ENCODE measurements at places on chromosomes 4 and X.

DNA sequence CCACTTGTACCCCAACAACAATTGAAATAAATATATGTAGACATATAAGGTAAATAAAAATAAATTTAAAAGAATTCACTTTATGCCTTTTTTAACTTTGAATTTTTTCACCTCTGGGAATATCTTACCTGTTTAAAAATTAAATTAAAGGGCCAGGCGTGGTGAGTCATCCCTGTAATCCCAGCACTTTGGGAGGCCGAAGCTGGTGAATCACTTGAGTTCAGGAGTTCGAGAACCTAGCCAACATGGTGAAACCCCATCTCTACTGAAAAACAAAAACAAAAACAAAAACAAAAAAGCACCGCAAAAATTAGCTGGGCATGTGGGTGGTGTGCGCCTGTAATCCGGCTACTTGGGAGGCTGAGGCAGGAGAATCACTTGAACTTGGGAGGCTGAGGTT lies 164.8 kb downstream of the AASDH start:
- no peak for DNase-seq

- no peak for DNase-seq
Measured at GRCh38 chrX:104039689-104040505, at the start of gene H2BW2. Gene H2BW2 (plus strand): TSS chrX:104039956. CDS start chrX:104039995, 39 bp downstream.

- DNase-seq = no peak
Measured at GRCh38 chr4:81806485-81806884, 334.8 kb upstream of the RASGEF1B start.

- DNase-seq = no peak
Measured at GRCh38 chrX:108735091-108735678, 1.2 kb downstream of the IRS4 start.

GRCh38 chr4:140137671-140138070 lies 16.3 kb downstream of the MAML3 start:
- DNase-seq = no peak

DNA sequence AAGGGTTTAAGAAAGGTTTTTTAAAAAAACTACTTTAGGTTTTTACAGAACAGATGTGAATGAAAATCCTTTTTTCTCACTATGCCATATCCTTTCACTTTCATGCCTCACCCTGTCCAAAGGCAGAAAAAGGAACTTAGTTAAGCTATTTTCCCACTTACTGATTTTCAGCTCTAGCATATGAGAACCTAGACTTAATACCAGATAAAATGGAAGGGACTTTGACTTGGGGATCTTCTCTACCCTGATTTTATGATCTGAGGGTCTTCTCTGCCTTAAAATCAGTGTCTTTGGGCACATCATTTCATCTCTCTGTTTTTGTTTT lies 42.4 kb downstream of the FNIP2 start:
- DNase-seq = no peak

DNA sequence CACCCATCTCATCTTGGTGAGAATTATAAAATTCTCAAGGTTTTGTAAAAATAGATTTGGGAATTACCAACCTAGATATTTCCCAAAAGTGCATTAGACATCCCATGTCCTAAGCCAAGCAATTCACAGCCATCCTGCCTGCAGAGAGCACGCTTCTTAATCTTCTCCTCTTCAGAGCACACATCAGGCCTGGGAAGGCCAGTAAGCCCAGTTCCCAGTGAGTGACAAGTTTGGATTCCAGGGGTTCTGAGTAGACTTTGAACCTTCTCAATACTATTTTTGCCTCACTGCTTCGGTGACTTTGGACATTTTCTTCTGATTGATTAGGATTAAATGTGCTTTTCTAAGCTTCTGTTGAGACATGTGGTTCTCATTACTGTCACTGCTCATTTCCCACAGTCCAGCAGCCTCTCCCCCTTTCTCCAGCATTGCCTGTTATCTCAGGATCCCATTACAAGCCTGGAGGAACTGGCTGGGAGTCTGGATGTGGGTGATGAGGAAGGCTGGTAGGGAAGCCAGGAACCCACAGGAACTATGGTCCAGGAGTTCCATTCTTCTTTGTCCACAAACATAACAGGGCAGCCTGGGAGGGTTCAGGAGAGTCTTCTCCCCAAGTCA lies 56.4 kb upstream of the TMEM150C start:
- no peak for DNase-seq

DNA sequence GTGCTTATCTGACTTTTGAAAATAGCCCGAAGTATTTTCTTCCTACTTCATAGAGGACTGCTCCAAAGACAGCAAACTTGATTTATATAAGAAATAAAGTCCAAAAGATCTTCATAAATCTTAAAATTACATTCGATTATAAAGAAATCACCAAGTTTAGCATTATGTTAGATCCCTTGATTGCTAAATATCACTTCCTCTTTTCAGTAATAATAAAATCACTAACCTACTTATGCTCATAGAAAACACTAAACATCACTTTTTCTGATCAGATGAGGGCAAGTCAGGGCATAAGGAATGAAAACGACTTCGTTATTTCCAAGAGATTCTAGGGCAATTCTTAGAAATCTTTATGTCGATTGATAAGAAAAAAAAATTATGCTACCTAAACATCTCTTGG lies 32.0 kb downstream of the DYNLT3 start:
- DNase-seq = no peak

- no peak for DNase-seq
Measured at GRCh38 chrX:134803060-134803459, 144.8 kb upstream of the PLAC1 start.

DNA sequence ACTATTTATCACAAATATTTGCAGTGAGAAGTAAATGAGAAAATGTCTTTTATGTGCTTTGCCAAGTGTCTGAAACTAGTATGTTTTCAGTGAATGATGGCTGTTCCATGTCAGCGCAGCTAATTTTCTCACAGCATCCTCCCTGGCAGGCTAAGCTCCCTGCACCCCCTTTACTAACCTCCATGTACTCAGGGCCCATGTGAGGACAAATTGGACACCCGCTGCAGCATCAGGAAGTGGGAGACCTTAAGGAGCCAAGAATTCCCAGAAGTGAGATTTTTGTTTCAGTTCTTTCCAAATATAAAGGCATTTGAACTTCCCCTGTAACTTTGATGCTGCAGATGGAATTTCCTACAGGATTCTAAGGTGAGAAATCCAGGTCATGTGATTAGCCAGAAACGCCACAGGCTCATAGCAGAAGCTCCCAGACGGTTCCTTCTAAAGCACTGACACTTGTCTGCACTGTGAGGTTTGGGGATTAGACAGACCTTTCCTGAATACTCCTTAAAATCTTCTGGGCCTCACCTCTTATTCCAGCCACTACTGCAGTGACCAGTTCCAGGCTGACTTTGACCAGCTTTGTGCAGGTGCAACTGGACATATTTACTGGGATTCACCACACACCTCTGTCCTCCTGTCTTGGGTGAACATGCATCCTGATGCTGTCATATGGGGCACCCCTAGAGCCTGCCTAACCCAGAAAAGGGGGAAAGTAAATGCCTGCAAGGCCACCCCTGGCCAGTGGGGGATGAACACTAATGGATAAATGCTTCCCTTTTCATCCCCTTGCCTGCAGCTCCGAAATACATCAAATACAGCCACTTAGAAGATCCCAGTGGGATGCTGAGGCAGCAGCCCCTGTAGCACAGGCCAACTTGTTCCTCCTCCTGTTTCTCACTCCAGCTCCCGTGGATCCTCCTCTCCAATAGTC lies 45.9 kb downstream of the LGI2 start:
- no peak for DNase-seq

DNA sequence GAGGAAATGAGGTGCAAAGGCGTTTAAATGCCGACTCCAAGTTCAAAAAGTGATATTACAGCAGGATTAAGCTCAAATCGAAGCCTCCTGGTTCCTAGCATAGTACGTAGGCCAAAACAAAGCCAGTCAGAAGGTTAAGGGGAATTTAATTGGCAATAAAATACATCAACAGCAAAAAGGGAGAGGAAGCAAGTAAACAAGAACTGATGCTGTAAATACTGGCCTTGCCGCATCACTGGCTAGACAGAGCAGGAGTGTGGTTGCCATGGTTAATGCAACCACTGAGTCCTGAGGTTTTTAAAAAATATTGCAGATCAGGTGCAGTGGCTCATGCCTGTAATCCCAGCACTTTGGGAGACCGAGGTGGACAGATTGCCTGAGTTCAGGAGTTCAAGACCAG lies 63.2 kb upstream of the FBXW7 start:
- no peak for DNase-seq

- DNase-seq = no peak
Measured at GRCh38 chrX:68396953-68397352, 36.3 kb downstream of the OPHN1 start.

DNA sequence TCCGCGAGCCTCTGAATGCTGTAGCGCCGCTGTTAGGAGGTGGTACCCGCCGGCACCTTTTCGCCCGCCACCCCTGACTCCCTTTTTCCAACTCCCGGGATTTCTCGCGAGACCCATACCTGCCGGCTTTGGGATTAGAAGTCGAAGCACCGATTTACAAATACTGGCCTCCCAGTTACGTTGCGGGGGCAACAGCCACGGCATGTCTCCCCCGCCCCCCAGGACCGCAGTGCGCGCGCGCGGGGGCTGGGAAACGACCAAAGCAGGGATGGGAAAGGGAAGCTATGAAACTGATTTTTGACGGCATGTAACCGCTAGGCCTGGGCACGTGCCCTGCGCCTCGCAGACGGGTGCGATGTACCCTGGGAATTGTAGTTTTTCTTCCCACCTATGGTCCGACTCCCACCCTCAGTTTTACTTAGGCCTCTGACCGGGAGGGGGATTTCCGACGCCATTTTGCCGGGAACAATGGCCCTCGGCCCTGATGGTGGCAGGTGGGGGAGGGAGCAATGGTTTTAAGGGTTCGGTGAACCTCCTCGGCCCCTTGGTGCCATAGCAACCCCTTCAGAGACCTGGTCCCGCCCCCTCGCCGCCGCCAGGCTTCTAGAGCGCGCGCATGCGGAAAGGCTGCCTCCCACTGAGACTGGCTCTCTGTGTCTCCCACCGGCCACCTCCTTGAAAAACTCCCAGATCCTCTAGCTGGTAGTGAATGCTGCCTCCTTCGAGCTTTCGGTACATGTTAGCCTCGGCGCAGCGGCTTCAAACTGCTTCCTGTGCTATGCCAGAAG lies 772 bp upstream of the WNK3 start:
- DNase-seq = peak; percentile 76

DNA sequence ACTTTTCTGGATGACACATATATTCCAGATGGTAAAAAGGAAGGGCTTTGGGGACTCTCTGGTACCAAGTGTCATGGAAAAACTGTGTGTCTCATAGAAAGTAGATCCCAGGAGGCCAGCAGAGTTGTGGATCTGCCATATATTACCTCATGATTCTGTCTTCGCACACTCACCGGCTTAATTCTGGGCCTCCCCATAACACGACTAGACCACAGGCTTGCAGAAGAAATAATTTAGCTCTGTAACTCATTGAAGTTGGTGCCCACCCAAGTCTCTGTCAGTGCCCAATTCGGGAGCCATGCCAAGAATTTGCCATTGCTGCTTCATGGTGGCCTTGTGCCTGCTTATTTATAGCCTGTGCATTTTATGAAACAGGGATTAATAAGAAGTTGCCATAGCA lies 104.5 kb downstream of the AR start:
- DNase-seq = no peak

GRCh38 chr4:56272003-56272402 lies 115.3 kb downstream of the AASDH start:
- no peak for DNase-seq

GRCh38 chr4:11343536-11343935 lies 85.2 kb downstream of the HS3ST1 start:
- DNase-seq = no peak

DNA sequence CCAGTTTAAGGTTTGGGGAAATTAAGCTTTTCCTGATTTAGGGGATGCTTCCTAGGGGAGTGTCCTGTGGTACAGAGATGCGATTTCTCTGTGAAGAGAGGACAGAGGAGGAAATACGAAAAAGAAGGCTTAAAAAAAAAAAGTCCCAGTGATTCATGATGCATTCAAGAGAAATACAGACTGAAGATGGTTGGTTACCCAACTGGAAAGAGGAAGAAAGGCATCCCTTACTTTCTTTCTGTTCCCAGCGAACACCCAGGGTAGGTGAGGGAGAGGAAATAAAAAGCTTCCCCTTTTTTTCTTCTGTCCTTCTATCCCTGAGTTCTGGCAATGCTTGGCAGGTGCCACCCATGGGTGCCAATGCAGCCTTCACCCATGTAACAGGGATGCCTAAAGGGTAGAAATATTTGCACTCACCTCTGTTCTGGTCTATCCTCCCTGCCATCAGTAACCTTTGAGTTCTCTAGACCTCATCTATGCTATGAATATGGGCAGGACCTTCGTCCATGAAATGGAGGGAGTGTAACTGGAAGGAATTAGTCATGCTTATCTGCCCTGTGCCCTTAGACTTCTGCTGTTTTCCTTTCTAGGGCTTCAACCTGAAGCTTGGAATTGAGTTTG lies 230.1 kb upstream of the GALNTL6 start:
- no peak for DNase-seq

GRCh38 chrX:15913146-15913545 lies 58.5 kb upstream of the AP1S2 start:
- no peak for DNase-seq

- no peak for DNase-seq
Measured at GRCh38 chr4:100289946-100290345, 99.7 kb upstream of the DDIT4L start.

DNA sequence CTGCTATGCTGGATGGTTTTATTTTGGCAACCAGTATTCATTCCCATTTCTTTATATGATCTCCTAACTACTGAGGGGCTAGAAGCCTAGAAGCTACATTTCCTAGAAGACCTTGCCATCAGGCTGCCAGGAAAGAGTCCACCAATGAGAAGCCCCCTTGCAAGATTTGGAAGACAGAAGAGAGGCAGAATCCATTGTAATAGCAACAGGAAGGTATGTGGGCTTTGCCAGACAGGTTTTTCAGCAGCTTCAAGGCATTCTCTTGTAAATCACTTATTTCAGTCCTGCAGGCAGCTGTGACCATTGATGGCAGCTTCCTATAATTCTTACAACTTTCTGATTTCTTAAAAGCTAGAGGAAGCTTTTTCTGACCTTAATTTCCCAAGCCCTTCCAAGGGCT lies 148.3 kb upstream of the NHS start:
- DNase-seq = no peak

GRCh38 chr4:1495416-1496115 lies 89.3 kb upstream of the NKX1-1 start:
- no peak for DNase-seq

GRCh38 chrX:120147537-120147936 lies 10.9 kb upstream of the RHOXF2 start:
- no peak for DNase-seq

GRCh38 chrX:85859426-85859825 lies 187.9 kb downstream of the CHM start:
- no peak for DNase-seq

DNA sequence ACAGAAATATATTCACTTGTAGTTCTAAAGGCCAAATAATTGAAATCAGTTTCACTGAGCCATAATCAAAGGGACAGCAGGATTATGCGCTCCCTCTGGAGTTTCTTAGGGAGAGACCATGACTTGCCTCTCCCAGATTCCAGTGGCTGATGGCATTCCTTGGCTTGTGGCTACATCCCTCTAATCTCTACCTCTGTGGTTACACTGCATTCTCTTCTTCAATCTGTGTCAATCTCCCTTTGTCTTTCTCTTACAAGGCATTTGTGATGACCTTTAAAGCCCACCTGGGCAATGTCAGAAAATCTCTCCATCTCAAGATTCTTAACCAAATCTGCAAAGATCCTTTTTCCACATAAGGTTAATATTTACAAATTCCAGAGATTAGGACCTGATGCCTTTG lies 260.2 kb downstream of the UNC5C start:
- no peak for DNase-seq
